Neural progenitor cell (in vitro differentiated cells): ENCODE measurements at places on chromosomes 1 and 21.

- DNase-seq = no peak
- H3K4me1 ChIP-seq = no peaks in the 10 kb centered on the region
- no peak overlapping the region for H3K27ac ChIP-seq
- no peaks in the 10 kb centered on the region for H3K36me3 ChIP-seq
- H3K27me3 ChIP-seq = no peaks in the 10 kb centered on the region
These were observed 286.8 kb upstream of the PLD5 start for GRCh38 chr1:242811092-242811840.

GRCh38 chr1:160858097-160858496, 4.6 kb downstream of the CD244 start:
- H3K27me3 ChIP-seq = no peaks in the 10 kb centered on the region

- no peak for DNase-seq
- no peaks in the 10 kb centered on the region for H3K4me1 ChIP-seq
- H3K4me3 ChIP-seq = no peak overlapping the region
- no peaks in the 10 kb centered on the region for H3K36me3 ChIP-seq
- H3K27ac ChIP-seq = no peak overlapping the region
These were observed 32.3 kb upstream of the RALGPS2 start for GRCh38 chr1:178692564-178693327.

DNA sequence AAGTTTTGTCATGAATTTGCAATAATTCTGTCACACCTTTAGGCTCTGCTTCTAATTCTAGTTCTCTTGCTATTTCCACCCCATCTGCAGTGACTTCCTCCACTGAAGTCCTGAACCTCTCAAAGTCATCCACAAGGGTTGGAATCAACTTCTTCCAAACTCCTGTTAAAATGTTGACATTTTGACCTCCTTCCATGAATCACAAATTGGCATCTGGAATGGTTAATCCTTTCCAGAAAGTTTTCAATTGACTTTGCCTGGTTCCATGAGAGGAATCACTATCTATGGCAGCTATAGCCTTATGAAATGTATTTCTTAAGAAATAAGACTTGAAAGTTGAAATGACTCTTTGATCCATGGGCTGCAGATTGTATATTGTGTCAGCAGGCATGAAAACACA, 19.7 kb upstream of the SFT2D2 start:
- H3K4me1 ChIP-seq = no peaks in the 10 kb centered on the region
- H3K27me3 ChIP-seq = no peaks in the 10 kb centered on the region
- no peak overlapping the region for H3K27ac ChIP-seq
- DNase-seq = no peak
- H3K4me3 ChIP-seq = no peak overlapping the region
- no peaks in the 10 kb centered on the region for H3K36me3 ChIP-seq

DNA sequence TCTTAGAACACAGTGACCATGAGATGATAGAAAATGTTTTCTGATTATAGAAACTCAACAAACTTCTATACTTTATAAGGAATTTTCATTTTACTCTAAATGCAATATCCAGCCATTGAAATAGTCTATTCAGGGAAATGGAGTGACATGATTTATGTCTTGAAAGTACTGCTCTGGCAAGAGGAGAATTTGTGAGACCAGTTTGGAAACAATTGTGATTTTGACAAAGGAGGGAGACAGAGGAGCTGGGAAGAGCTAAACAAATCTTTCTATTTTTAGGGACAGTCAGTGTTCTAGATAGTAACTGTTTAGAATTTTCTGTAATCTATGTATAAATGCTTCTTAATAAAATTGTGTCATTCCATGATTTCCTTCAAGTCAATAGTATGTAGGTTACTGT, 252.3 kb downstream of the FMN2 start:
- no peaks in the 10 kb centered on the region for H3K4me1 ChIP-seq
- H3K27ac ChIP-seq = no peak overlapping the region
- no peaks in the 10 kb centered on the region for H3K27me3 ChIP-seq
- no peaks in the 10 kb centered on the region for H3K36me3 ChIP-seq
- no peak overlapping the region for H3K4me3 ChIP-seq
